ENCODE measurements at places on chromosomes 6 and 20.

GRCh38 chr6:19303383-19303782 is 533.8 kb upstream of the ID4 start:
- no peak for DNase-seq

DNA sequence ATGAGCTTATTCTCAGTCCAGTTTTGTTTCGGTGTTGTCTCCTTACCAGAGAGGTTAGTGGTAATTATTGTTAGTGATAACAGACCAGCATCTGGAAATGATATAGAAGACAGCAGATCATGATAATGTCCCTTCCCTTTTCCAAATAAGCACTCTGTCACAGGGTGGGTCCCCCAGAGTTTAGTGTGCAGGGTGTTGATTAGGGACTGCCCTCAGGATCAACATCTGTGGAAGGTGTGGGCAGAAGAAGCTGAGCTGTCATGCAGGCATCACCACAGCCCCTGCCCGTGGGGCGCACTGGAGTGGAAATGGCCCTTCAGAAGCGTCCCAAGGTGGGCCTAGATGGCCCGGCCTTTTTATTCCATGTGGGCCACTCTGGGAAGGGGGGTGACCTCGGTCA is 67.6 kb upstream of the DTNBP1 start:
- no peak for DNase-seq

DNA sequence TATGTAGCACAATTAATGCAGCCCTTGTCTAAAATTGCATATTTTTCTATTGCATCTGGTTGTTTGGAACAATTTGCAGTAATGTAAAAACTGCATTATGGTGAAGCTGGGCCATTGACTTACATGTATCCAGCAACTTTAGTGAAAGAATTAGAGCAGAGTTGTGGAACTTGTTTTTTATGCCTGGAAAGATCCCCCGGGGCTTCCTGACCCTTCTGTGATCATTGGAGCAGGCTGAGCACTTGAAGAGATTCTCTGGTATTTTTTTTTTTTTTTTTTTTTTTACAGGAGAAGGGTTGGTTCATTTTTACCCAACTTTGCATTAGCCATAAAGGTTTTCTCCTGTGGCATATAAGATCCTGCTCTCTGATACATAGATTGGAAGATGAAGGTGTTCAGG is 45.0 kb downstream of the LIN28B start:
- no peak for DNase-seq

DNA sequence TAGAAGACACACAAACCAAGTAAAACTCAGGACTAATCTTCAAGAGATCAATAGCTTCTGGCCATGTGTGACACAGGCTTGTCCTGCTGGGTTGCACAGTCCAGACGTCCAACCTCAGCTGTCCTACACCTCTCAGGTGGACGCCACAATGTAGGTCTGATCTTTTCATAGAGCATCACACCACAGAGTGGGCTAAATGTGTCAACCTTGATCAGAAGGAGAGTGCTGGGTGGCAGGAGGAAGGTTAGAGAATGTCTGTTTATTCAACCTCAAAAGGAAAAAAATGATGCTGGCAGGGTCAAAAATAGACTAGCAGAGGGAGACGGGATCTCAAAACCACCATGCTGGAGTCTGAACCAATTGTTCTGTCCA is 41.7 kb downstream of the GFOD1 start:
- no peak for DNase-seq

GRCh38 chr20:36318166-36318565 is 12.0 kb downstream of the DLGAP4 start:
- no peak for DNase-seq

DNA sequence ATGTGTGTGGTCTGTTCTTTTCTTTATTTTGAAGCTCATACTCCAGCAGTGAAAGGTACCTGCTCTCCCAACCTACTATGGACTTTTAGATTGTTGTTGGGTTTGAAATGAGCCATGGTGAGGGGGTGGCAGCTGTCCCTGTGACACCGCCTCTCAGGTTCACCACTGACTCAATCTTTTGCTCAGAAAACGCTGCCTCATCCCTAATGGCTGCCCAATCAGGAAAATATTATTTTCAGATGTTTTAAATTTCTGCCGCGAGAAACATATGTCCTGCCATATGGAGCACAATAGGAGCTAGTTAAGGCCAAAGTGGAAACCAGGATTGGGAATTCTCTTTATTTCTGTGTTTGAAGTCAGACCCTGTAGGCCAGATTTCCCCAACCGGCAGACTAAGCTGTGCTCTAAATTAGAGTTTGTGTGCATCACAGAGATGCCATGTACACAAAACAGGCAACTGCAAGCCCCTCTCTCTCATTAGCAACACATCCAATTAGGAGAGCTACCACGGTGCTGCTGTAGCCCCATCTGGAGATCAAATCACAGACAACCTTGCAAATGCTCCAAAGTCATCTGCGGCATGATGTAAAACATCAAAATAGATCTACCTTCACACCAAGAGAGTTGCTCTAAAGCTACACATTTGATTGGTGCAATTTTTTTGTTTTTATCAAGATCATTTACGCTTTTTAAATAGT is 144.1 kb upstream of the BACH2 start:
- no peak for DNase-seq

DNA sequence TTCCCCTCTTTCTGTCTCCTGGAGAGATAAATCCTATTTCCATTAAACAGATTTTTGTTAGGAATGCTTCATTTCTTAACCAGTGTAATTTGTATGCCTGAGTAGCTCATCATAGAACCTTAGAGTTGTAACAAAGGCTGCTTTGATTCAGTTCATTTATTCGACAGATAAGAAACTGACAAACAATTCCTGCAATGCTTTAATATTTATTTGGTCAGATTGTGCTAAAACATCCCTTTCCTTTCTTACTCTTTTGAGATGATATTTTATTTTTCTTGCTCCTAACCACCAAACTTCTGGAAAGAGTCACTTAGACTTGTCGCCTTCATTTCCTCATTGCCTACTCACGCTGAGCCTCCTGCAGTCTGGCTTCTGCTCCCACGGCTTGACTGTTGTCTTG is 89.0 kb upstream of the SUPT3H start:
- no peak for DNase-seq

GRCh38 chr6:121999456-122000065 is 399.9 kb upstream of the HSF2 start:
- no peak for DNase-seq
